ENCODE measurements at places on chromosomes 13 and 19.

DNA sequence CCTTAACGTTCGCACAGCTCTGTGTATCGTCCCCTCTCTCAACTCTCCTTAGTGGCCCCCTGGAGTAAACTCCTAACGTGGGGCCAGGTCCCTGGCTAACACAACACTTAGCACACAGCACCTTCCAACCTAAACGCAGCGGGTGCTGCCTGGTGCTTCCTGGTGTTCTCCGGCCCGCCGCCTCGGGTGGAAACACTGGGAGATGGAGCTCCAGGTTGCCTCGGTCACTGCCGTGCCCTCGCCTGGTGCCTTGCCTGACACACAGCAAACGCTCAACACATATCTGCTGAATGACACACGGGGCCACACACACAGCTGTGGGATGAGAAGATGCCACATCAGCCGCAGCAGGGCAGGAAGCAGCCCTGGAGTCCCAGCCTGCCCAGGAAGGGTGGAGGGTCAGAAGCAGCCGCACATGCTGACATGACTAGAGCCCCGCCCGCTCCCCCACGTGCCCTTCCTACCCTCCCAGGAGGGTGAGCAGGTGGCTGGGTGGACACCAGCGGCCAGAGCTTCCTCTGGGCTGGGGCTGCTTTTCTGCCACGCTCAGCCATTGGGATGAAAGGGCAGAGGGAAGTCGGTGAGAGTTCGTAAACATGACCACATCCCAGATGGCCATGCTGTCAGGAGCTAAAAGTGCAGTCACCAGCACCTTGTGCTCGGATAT is 6.6 kb downstream of the PEPD start:
- no peak for DNase-seq

GRCh38 chr13:45711951-45712350 is 9.8 kb downstream of the CBY2 start:
- no peak for DNase-seq

DNA sequence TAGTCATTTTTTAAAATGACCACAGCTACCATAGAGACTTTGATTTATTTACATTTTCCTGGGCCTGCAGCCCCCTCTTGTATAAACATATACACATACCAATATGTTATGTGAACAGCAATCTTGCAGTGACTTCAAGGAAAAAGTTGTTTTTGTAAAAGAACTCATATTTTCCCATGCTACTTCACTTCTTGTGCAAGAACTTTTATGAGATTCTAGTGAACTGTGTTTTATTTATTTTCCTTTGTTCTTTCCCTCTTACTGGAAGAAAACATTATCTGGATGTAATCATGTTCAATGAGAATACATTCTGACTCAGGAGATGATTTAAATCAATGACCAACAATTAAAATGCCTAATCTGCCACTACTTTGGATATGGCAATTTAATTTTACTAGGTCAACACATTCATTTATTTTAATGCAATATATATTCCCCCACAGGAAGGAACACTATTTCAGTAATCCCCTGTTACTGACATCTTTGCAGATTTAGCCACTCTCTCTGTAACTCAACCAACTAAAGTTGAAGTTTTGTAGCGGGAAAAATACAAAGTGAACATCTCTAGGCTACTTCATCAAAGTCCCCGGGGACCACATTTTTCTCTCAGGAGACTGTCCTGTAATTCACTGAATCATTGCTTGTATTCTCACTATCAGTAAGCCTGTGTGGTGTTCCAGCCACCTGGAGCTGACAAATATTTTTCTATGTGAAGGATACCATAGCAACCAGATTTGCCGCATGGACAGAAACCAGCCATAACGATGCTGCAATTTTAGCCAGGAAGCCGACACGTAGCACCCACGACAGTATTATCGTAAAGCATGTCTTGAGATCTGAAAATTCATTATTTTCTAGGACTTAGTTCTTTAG is 90.5 kb downstream of the STARD13 start:
- no peak for DNase-seq

GRCh38 chr13:44514278-44514677 is 61.9 kb downstream of the TSC22D1 start:
- no peak for DNase-seq

DNA sequence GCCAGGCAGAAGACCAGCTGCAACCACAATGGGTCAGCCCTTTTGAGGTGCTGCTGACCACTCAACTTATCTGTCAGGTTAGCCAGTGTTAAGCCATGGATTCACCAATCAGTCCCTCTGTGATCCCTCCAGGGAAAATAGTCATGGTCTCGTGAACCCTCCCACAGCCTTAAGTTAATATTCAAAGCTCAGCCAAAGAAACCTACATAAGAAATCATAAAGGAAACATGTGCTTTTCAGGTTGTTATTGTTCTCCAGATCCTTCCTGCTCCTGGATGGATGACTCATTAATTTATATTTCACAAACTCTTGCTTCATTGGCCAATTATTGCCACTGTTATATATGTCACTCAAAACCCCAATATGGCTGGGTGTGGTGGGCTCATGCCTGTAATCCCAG is 161.9 kb downstream of the B3GLCT start:
- DNase-seq, result no peak

GRCh38 chr13:25401958-25402357 is 30.2 kb downstream of the ATP8A2 start:
- DNase-seq, result no peak

GRCh38 chr19:40893112-40893511 is 11.1 kb upstream of the CYP2A7 start:
- no peak for DNase-seq

- no peak for DNase-seq
These were observed 31.2 kb upstream of the SLC10A2 start for GRCh38 chr13:103097366-103097928.

- no peak for DNase-seq
These were observed 135.7 kb downstream of the CRYL1 start for GRCh38 chr13:20389696-20390525.

DNA sequence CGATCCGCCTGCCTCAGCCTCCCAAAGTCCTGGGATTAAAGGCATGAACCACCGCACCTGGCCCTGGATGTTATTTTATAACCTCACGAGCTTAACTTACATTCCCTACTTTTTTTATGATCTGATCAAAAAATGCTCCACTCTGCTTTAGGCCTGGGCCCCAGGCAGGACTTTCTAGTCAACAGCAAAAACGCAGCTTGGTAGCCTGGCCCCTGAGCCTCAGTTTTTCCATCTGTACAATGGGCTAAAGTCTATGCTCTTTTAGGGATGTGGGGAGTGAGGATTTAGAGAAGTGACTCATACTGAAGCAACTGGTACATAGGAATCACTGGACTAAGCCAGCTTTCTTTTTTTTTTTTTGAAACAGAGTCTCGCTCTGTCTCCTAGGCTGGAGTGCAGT is 11.9 kb upstream of the PIK3R2 start:
- no peak for DNase-seq

- DNase-seq, result no peak
These were observed 94.1 kb upstream of the SLC7A1 start for GRCh38 chr13:29689548-29689947.

- no peak for DNase-seq
These were observed at the start of gene DOCK9 for GRCh38 chr13:98977568-98978265. TSS of gene DOCK9 (minus strand) at chr13:98978064. CDS start at chr13:98977909, 155 bp downstream.

- DNase-seq, result no peak
These were observed at the start of gene POU2F2 for GRCh38 chr19:42132030-42132628. TSS of gene POU2F2 (minus strand) at chr19:42132446. CDS start at chr19:42132411, 35 bp downstream.

DNA sequence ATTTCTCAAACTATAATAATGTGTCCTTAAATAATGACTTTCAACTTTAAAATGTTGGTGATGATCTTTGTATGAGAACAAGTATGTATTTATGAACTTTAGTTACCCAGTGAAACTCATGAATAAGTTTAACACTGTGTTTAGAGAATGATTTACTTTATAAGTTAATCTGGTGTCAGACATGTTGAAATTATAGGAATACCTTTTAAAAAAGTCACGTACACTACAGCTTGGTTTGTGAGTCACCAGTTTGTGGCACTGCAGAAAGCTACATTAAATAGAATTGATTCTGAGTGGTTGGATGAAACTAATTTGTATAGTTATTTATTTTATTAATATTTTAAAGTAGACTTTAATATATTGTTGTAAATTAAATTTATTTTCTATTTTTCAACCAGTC is 1366.2 kb upstream of the PCDH20 start:
- DNase-seq, result no peak

DNA sequence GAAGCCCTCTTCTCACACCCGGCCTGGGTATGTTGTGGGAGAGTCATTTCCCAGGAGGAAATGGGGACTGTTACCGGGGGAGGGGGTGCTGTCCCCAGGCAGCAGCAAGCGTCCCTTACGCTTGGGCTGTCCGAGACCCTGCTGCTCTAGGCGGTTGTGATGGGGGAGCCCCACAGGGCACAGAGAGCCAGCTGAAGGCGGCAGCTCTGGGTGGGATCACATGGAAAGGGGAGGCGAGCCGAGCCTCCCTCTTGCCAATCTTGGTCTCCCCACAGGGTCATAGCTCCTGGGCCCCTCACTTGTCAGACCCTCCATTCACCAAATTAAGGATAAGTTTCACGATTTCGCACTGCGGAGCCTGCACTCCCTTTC is 22.0 kb downstream of the EPN1 start:
- DNase-seq, result no peak

DNA sequence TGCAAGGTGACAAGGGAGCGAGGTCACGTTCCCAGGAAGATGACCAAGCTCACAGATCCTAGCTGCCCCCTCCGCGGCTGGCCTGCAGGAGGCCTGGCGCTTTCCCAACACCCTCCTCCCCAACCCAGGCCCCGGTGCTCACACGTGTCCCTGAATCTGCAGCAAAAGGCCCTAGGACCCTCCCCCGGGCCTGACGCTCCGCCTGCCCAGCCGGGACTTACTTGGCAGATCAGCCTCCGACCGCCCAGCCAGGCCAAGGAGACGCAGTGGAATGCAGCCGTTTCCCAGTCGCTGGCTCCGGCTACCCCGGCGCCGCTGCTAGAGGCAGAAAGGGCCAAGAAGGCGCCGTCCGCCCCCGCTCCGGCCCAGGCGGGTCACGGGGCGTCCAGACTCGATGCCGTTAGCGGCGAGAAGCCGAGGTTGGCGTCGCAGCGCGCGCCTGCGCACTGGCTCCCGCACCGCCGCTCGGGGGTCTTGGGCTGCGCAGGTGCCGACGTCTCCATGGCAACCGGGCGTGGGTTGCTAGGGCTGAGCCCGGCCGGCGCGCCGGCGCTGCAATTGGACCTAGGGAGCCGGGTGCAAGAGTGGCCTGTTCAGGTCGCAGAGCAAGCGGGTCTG is at the start of gene PNMA8A:
Gene PNMA8A, minus strand, starts transcription at position 448 of the 618 bp plus-strand sequence. CDS start 528 bp downstream, outside the sequence.
- peak; percentile 42 for DNase-seq

DNA sequence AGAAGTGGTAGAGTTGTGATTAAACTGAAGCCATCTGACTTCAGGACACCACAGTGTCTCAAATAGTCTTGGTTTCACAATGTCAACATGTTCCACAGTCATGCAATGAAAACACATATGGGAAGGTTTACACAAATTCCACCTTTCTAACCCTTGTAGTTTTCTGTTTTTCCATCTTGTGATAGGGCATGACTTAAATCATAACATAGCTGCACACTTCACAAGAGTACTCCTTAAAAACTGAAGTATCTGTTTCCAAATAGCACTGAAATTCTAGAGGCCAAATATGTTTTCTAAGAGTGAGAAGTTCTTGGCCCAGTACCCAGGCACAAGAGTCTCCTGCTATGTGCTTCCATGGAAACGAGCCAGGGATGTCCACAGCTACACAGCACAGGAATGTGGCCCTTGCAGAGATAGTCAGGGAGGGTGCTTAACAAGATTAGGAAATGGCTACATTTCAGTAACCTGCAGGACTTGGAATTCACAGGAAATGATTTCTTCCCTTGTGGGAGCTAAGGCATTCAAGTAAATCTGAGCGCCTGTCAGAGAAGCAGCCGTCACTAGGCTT is 269.1 kb downstream of the NDFIP2 start:
- no peak for DNase-seq

- no peak for DNase-seq
These were observed 6.4 kb downstream of the FBN3 start for GRCh38 chr19:8143041-8143440.

GRCh38 chr19:46689358-46689757 is 27.6 kb downstream of the PRKD2 start:
- no peak for DNase-seq

GRCh38 chr13:72889495-72889894 is 107.6 kb downstream of the PIBF1 start:
- DNase-seq, result no peak

- no peak for DNase-seq
These were observed 119.3 kb downstream of the COL4A1 start for GRCh38 chr13:110187641-110188161.

DNA sequence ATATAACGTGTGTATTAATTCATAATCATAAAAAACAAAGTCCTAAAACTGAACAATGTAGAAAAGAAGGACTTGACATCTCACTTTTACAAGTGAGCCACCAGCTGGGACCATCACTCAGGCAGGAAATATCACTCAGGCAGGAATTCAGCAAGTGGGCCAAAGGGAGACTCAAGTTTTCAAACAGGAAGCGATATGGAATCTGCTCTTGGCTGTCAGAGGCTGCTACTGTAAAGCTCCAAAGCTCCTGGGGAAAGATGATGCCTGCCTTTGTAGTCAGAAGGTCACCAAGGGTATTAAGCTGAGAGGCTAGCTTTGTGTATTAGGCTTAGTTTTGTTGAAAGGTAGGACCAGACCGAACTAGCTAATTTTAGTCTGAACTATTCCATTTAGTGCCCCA is 5.5 kb upstream of the AKAP11 start:
- no peak for DNase-seq

DNA sequence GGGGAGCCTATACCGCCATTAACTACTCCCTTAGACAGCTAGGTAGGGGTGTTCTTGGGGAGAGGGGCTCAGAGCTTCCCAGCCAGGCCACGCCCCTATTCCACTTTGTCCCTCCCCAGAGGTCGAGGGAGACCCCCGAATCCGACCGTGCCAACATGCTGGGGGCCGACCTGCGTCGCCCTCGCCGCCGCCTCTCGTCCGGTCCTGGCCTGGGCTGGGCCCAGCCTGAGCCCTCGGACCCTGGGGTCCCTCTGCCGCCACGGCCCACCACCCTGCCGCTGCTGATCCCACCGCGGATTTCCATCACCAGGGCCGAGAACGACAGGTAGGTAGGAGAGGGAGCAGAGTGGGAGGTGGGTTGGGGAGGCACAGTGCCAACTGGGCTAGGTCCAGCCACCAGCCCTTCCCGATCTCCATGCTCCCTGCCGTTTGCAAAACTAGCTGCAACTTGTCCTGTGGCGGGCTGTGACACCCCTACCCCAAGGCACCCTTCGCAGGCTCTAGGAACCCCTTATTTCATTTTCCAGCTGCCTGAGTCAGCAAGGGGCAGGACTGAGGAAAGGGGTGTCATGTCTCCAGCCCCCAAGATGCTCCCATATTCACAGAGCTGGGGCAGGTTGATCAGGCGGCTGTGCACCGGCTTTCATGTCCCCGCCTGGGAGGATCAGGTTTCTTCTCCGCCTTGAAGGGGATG is 2.6 kb upstream of the PDE4A start:
- DNase-seq, result no peak

DNA sequence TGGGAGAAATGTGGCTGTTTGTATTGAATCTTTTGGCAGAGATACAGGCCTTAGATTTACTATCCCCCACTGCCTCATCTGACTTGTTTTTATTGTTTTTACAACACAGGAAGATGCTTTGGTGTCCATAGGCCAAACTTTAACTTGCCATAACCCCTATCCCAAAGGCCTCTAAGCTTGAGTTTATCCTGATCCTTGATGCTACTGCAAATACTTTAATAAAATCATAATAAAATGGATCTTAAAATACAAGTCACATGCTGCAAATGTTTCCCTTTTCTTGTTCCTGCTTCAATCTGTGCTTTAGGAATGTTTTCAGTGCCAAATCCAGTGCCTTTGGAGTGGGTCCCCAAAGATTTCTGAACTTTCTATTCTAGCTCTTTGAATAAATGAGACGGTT is 770.6 kb downstream of the DACH1 start:
- DNase-seq, result no peak

- peak; percentile 31 for DNase-seq
These were observed 30.1 kb upstream of the METTL21C start for GRCh38 chr13:102724923-102725322.

- no peak for DNase-seq
These were observed 325.1 kb downstream of the DCT start for GRCh38 chr13:94154367-94154766.
